Panc1 (cell line): ENCODE measurements at places on chromosomes 4 and X. TPM values are rescaled to one million over a fixed set of nuclear protein-coding genes. Genes with fewer than 3 reads are reported as not detected.

PAGE4 gene
- not detected for total RNA-seq

DNA sequence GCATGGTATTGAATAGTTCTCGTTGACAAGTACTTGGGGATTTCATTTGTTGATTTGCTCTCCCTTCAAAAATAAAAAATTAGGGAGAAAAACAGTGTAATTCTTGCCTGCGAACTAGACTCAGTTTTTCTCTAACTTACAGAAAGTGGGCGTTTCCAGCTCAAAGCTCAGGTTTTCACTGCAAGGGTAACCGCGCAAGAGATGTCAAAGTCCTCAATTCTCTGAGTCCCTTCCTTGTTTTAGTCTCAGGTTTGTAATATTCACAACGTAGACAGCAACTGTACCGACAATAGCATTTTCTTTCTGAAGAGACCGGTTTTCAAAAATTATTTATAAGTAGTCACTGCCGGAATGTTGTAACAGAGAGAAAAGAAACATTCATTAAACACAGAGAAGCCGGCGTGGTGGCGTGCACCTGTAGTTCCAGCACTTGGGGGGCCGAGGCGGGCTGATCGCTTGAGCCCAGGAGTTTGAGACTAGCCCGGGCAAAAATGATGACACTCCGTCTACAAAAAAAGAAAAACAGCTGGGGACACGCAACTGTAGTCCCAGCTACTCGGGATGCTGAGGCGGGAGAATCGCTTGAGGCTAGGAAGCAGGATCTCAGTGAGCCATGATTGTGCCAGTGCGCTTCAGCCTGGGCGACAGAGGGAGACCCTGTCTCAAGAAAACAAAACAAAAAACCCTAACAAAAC, 774 bp downstream of the ZCCHC4 start:
- H3K4me1 ChIP-seq, result peaks cover 6% of the 10 kb centered on the region; the same call in 1 of the 2 replicates
- DNase-seq, result no peak
- no peaks in the 10 kb centered on the region for H3K27me3 ChIP-seq
- H3K36me3 ChIP-seq, result peaks cover 3% of the 10 kb centered on the region; the same call in 1 of the 2 replicates

RIBC1 gene
- total RNA-seq, result 1.1 TPM

DNA sequence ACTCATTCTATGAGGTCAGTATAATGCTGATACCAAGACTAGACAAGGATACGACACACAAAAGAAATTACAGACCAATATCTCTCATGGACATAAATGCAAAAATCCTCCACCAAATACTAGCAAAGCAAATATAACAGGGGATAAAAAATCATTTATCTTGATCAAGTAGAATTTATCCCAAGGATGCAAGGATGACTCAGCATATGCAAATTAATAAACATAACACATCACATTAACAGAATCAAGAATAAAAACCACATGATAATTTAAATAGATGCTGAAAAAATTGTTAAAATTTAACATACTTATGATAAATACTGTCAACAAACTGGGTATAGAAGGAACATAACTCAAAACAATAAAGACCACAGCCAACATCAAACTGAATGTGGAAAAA, 69.4 kb upstream of the GABRA2 start:
- H3K27ac ChIP-seq, result no peak overlapping the region
- no peaks in the 10 kb centered on the region for H3K4me1 ChIP-seq
- no peaks in the 10 kb centered on the region for H3K36me3 ChIP-seq
- no peak for DNase-seq
- no peak overlapping the region for H3K4me3 ChIP-seq

RTL9 gene
- total RNA-seq, result not detected

DNA sequence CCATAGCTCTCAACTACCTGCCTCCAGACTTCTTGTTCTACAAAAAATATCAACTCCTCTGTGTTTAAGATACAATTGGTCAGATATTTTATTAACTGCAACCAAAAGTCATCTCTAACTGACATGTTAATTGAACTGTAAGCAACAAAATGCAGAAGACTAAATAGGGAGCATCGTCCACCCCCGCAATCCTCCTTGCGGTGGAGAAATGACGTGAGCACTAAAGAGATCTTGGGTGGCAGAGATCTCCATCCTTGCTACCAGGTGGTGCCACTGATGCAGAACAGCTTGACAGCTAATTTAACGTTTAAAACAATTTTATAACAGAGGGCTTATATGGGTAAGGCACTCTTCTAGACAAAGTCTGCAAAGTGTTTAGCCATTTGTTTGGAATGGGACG, 164.4 kb upstream of the FTHL17 start:
- H3K27me3 ChIP-seq, result no peaks in the 10 kb centered on the region
- no peak overlapping the region for H3K27ac ChIP-seq
- no peak for DNase-seq
- no peaks in the 10 kb centered on the region for H3K36me3 ChIP-seq

DNA sequence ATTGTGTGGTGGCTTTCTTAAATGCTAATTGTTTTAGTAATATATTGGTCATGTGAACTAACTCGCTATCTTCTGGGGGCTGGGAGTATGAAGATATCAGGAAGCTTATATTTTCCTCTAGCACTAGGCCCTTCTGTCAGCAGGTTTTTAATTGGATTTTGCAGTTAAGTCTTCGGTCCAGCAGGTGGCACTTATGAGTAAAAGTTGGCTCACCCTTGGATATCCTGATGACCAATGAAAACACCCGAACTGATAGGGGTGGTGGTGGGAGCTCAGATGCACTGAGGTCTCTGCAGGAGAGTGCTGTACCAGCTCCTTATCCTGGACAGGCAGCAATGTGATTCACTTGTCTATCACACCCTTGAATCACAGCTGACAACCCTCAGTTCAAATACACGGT, 1365.8 kb upstream of the DIAPH2 start:
- H3K27ac ChIP-seq, result no peak overlapping the region
- H3K36me3 ChIP-seq, result no peaks in the 10 kb centered on the region
- DNase-seq, result no peak
- H3K4me1 ChIP-seq, result no peaks in the 10 kb centered on the region

SPANXN4 gene
- total RNA-seq, result not detected

DNA sequence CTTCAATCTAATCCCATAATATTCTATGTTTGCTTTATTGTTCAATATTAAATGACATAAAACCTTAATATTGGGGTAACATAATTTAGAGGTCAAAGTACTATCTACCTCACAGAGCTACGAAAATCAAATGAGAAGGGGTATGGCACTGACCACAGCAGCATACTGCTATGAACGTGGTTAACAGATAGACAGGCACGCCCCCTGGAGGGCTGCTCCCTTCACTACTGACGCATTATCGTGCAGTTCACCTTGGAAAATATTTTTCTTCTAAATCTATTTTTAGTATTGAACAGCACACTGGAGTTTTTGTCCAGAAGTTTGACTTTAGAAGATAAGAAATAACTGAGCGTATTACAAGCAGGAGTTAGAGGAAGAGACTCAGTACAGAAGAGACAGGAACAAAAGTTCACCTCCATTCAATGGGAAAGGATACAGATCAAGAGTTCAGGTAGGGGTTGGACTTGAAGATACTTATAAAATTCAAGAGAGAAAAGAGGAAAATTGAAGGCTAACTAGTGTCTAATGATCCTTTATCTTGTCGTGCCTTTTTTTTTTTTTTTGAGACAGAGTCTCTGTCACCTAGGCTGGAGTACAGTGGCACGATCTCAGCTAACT, 22.7 kb downstream of the MAP9 start:
- no peaks in the 10 kb centered on the region for H3K27me3 ChIP-seq
- H3K4me1 ChIP-seq, result no peaks in the 10 kb centered on the region
- DNase-seq, result no peak

DNA sequence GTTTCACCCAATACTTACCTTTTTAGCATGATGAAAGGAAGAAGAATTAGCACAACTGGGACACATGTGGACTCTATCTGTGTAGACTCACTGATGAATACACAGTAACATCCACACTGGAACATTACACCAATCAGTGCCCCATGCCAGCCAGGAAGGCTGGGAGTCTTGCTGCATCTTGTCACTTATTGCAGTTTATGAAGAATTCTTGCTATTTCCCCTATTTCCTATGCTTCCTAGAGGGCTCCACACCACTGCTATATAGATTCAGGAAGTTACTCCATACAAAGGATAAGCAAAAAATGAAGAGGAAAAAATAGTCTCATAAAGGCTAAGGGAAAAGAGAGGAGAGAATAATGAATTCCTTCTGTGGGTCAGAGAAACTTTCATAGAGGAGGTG, 201.0 kb downstream of the CAMK2D start:
- H3K27me3 ChIP-seq, result no peaks in the 10 kb centered on the region
- DNase-seq, result no peak
- no peak overlapping the region for H3K4me3 ChIP-seq

DNA sequence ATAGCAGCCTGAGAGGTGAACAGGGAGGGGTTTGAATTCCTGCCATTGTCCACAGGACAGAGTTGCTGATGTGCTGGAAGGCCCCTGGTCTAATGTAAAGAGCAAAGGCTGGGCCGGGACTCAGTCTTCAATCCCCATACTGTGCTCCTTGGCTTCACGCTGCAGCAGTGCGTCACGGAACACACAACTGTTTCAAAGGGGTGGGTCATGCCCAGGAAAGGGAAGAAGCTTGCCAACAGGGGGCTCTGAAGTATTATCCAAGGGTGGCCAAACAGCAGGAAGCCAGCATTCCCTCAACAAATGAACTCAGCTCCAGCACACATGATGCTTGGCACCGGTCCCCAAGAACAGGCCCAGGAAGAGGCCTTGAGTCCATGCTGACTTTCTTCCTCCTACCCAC, 122.5 kb downstream of the NFKB1 start:
- no peak overlapping the region for H3K4me3 ChIP-seq
- H3K27ac ChIP-seq, result no peak overlapping the region
- peaks cover 6% of the 10 kb centered on the region; the same call in 1 of the 2 replicates for H3K4me1 ChIP-seq
- no peak for DNase-seq
- no peaks in the 10 kb centered on the region for H3K27me3 ChIP-seq

GRCh38 chr4:54930226-54930625, 195.2 kb downstream of the KDR start:
- H3K4me3 ChIP-seq, result no peak overlapping the region
- no peak for DNase-seq
- no peak overlapping the region for H3K27ac ChIP-seq
- no peaks in the 10 kb centered on the region for H3K27me3 ChIP-seq
- H3K36me3 ChIP-seq, result no peaks in the 10 kb centered on the region

DNA sequence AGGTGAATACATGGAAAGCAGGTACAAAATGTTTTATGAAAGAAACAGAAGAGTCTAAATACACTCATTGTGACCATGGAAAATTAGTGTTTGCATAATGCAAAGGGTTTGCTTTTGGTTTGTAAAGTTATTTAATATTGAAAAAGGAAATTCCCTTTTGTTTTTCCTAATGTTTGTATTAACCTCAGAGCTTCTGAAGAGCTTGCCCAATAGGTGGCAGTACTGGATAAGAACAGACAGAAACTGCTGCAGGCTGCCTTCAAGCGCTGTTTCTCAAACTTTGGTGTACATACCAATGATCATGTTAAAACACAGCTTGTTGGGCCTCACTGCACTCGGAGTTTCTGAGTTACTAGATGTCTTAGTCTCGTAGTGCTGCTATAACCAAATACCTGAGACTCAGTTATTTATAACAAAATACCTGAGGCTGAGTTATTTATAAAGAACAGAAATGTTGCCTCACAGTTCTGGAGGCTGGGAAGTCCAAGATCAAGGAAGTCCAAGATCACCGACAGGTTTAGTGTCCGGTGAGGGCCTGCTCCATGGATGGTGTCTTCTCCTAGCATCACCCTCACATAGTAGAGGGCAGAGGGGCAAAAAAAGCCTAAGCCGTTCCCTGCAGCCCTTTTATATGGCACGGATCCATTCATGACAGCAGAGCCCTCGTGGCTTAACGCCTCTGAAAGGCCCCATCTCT, 54.2 kb downstream of the SUPT20HL2 start:
- H3K27me3 ChIP-seq, result no peaks in the 10 kb centered on the region
- no peak overlapping the region for H3K4me3 ChIP-seq
- no peaks in the 10 kb centered on the region for H3K36me3 ChIP-seq
- H3K4me1 ChIP-seq, result no peaks in the 10 kb centered on the region

- no peak overlapping the region for H3K27ac ChIP-seq
- no peaks in the 10 kb centered on the region for H3K4me1 ChIP-seq
- H3K27me3 ChIP-seq, result no peaks in the 10 kb centered on the region
- no peak for DNase-seq
Measured at GRCh38 chr4:7313347-7313811, 121.0 kb downstream of the SORCS2 start.

GRCh38 chr4:169311643-169312365, 41.0 kb upstream of the SH3RF1 start:
- H3K4me3 ChIP-seq, result no peak overlapping the region
- DNase-seq, result no peak
- no peaks in the 10 kb centered on the region for H3K27me3 ChIP-seq
- H3K4me1 ChIP-seq, result no peaks in the 10 kb centered on the region
- no peak overlapping the region for H3K27ac ChIP-seq

FAM133A gene
- total RNA-seq, result not detected

MAGEA8 gene
- not detected for total RNA-seq

- H3K4me3 ChIP-seq, result no peak overlapping the region
- H3K4me1 ChIP-seq, result no peaks in the 10 kb centered on the region
- H3K27me3 ChIP-seq, result no peaks in the 10 kb centered on the region
- H3K27ac ChIP-seq, result no peak overlapping the region
- no peak for DNase-seq
Measured at GRCh38 chrX:108245462-108245861, 153.9 kb downstream of the ATG4A start.

- H3K4me1 ChIP-seq, result no peaks in the 10 kb centered on the region
- H3K4me3 ChIP-seq, result no peak overlapping the region
- H3K27me3 ChIP-seq, result no peaks in the 10 kb centered on the region
Measured at GRCh38 chr4:84973856-84974255, 7.4 kb upstream of the WDFY3 start.

GRCh38 chrX:70208479-70208878, 26.0 kb upstream of the AWAT1 start:
- H3K27me3 ChIP-seq, result no peaks in the 10 kb centered on the region; the same call in 1 of the 2 replicates
- no peak for DNase-seq
- no peak overlapping the region for H3K27ac ChIP-seq
- no peak overlapping the region for H3K4me3 ChIP-seq
- H3K4me1 ChIP-seq, result no peaks in the 10 kb centered on the region
- H3K36me3 ChIP-seq, result no peaks in the 10 kb centered on the region

DNA sequence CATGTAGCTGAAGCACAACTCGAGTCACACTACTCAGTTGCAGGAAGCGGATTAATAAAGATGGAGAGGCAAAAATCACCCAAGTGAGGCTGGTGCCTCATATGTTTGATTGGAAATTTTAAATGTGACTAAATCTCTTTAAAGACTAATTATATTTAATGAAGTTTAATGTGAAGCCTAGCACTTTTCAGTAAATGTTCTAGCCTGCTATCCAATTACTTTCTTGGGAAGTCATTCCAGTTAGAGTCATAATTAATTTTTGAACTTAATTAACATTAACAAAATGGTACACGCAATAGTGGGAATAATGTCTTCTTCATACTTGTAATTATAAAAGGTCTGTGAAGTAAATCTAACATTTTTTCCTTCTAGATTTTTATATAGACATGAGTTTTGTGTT, 20.6 kb downstream of the F11 start:
- H3K4me1 ChIP-seq, result no peaks in the 10 kb centered on the region
- no peak overlapping the region for H3K27ac ChIP-seq
- H3K4me3 ChIP-seq, result no peak overlapping the region
- H3K36me3 ChIP-seq, result no peaks in the 10 kb centered on the region
- no peak for DNase-seq

PALLD gene
- total RNA-seq, result 6.5 TPM

GRIA2 gene
- not detected for total RNA-seq

SNX25 gene
- total RNA-seq, result 16.7 TPM

GRCh38 chr4:41455206-41455605, 82.8 kb upstream of the LIMCH1 start:
- no peak overlapping the region for H3K4me3 ChIP-seq
- DNase-seq, result no peak
- H3K27me3 ChIP-seq, result peaks cover 2% of the 10 kb centered on the region; the same call in 1 of the 2 replicates
- no peaks in the 10 kb centered on the region for H3K36me3 ChIP-seq
